ENCODE measurements at places on chromosomes 6 and 20.
A peak's percentile ranks its signal among the peaks of the same experiment; 100 is the strongest.

GRCh38 chr20:49646126-49646525 is 67.6 kb downstream of the B4GALT5 start:
- no peak for DNase-seq

GRCh38 chr6:42929821-42930360 is 611 bp downstream of the CNPY3 start:
- no peak for DNase-seq

- DNase-seq: peak; percentile 31
These were observed 58.4 kb downstream of the TMEM170B start for GRCh38 chr6:11595903-11596302.

DNA sequence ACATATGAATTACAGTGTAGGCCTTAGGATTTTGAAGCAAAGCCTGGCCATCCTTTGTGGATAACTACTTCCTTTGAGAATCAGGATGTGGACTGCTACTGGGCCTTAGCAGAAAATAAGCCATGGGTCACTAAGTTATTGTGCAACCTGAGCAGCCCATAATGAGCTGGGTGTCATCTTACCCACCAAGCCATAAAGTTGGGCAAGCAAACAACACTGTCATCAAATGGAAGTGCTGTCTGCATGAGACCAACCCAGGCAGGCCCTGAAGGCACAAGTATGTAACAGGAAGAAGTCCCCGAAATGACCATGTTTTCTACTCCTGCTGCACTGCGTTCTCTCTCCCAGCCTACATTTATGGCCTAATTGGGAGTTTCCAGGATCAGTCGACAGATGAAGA is 205.6 kb upstream of the GGTLC1 start:
- no peak for DNase-seq

DNA sequence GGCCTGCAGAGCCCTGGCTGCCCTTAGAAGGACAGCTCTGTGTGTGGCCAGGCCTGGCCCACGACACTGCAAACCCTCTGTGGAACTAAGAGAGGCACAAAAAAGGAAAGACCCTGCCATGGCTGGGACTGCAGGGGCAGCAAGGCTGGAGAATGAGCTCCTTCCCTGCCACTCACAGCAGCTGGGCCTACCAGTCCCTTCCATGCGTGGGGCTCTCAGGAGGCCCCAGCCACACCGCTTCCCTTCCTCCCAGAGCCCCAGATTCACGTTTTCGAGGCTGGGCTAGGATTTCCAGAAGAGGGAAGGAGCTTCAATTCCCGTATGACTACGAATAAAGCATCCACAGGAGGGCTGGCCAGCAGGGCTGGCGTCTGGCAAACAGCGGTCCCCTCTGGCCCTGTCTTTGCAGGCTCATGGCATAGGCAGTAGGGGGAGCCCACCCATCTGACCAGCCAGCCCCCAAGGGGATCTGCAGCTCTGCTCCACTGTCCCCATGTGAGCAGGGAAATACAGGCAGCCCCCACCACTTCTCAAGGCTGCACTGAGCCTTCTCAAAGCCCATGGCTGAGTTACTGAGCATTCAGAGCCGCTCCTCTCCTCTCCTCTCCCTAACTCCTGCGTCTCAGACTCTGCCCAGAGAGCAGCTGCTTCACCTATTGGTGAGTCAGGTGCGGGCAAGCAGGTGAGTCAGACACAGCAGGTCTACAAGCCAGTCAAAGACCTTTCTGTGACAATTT is 53.1 kb downstream of the NINL start:
- DNase-seq: peak; percentile 82

GRCh38 chr20:45104786-45105185 is 3.9 kb upstream of the KCNS1 start:
- no peak for DNase-seq

GRCh38 chr20:36924167-36925045 is 27.1 kb downstream of the SAMHD1 start:
- no peak for DNase-seq

DNA sequence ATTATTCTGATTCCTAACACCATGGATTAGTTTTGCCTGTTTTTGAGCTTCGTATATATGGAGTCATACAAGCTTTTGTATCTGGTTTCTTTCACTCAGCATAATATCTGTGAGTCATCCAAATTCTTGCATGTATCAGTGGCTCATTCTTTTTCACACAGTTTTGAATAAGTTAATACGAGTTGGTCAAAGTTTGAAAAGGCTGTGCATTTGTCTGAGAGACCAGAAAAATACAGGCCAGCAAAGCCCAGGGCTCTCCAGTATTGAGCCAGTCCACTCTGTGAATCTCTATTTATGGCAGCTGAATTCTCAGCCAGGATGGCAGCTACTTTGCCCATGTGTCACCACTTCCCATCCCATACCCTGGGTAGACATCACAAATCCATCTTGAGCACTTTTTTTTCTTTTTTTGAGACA is 7.2 kb upstream of the CHMP4B start:
- DNase-seq: no peak

GRCh38 chr6:134195164-134195906 is 122.6 kb downstream of the SGK1 start:
- no peak for DNase-seq

DNA sequence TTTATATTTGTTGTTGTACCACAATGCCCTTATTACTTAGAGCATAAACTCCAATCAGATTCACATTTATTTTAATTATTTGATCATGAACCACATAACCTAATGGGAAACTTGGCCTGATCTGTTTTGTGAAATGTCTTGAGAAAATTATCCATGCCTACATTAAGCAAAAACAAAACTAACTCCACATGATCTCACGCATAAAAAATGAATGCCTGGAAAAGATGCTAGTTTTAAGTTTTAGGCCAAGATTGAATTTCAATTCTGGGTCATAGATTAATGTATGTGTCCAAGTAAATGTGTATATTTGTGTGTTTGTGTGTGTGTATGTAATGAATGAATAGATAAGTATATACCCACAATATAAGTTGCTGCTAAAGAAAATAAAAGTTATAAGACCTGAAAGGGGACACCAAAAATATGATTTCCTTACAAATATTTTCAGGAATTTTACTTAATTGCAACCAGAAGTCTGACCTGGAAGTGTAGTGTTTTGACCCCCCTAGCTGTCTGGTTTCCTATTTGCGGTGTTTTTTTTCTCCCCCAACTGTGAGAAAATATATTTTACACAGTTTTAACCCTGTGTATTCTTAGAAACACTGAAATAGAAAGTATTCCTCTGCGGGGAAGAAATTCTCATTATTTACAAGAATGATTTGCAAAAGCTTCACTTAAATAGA is 97.2 kb downstream of the JAG1 start:
- DNase-seq: no peak

DNA sequence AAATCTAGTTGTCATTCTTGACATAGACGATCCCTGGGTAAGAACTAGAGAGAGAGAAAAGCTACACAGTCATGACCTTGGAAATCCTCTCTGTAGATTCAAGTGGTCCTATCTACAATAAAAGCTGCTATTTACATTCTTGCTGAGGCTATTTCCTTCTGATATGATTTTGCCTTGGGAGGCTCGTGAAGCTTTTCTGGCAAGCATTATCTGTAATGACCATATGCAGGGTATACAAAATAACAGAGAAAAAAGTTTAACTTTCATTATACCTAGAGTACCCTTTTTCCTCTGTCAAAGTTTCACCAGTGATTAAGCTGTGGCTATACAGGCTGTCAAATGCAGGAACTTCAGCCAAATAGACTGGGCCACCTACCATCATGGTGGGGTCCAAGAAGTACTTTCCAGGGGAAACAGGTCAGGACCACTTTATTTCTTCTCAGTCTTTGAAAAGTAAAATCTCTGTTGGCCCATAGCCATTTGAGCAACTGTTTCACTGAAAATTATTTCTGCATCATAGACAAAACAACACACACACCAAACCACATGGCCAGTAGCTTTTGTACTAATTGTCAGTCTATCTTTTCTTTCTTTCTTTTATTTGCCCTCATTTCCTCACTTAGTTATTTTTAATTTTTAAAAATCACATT is 677.0 kb upstream of the ID4 start:
- no peak for DNase-seq

DNA sequence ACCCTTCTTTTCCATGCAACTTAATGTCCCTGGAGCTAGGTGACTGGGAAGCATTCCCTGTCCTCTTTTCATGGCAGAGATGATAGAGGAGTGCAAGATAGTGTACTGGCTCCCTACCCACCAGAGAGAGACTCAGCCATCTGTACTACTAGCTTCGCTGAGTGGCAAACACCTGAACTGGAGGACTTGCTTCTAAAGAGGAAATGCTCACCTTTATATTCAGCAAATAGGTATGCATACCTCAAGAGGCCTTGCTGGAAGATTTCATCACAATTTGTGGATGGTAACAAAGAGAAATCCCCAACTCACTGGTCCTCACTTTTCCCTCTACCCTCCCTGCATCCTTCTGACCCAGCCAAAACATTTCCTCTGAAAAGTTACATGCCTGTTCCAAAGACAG is 124.1 kb downstream of the FOXA2 start:
- DNase-seq: no peak

- no peak for DNase-seq
These were observed 15.0 kb downstream of the CPNE5 start for GRCh38 chr6:36824253-36824652.

DNA sequence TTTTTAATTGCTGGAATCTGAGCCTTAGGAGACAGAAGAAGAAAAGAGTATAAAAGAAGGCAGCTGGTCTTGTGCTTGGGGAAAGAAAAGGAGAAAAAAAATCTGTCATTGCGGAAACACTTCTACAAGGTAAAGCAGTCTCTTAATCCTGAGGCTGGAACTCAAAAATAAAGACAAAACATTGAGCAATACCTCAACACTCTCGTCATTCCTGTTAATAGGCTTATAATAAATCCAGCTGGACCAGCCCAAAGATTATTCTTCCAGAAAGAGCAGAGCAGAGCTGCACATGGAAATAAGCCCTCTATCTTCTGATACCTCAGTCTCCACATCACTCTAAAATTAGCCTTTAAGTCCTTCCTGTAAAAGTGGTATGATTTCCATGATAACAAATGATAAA is 62.0 kb upstream of the HIVEP1 start:
- no peak for DNase-seq

GRCh38 chr20:14928083-14928482 is 590.7 kb upstream of the FLRT3 start:
- DNase-seq: no peak

- DNase-seq: no peak
These were observed 105.2 kb downstream of the SMLR1 start for GRCh38 chr6:130932438-130932837.

DNA sequence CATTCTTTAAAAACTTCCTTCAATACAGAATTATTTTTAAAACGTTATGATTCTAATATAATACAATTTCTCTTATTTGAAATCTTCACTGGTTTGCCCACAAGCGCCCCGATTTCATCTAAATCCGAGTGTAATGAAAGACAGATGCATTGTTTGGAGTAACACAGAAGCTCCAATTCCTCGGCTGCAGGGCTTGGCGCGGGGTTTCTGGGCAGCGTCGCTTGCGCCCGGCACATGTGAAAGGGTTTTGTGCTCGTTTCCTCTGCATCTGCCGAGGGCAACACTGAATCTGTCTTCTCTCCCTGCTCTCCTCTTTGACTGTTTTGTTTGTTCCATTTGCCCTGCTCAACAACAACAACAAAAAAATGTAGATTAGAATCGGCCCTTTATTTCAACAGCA is 248.6 kb upstream of the QKI start:
- no peak for DNase-seq

GRCh38 chr20:23441850-23442313 is 2.4 kb downstream of the CSTL1 start:
- peak; percentile 91 for DNase-seq

DNA sequence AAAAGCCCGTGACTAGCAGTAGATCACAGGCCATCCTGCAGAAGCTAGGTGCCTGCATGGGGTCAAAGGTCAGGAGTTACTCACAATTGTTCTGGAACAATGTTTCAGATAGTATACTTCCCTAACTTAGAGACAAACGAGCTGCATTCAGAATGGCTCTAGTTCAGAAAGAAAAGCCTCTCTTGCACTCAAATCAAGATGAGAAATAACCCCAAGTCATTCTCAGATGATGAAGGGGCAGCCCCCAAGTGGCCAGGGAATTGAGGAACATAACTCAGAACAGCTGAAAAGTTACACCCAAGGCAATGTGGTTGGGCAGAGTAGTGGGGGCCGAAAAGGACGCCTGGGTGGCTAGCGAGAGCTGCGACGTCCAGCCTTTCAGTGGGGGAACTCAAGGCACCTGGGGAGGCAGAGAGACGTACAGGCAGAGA is 27.8 kb downstream of the FYN start:
- DNase-seq: peak; percentile 39

DNA sequence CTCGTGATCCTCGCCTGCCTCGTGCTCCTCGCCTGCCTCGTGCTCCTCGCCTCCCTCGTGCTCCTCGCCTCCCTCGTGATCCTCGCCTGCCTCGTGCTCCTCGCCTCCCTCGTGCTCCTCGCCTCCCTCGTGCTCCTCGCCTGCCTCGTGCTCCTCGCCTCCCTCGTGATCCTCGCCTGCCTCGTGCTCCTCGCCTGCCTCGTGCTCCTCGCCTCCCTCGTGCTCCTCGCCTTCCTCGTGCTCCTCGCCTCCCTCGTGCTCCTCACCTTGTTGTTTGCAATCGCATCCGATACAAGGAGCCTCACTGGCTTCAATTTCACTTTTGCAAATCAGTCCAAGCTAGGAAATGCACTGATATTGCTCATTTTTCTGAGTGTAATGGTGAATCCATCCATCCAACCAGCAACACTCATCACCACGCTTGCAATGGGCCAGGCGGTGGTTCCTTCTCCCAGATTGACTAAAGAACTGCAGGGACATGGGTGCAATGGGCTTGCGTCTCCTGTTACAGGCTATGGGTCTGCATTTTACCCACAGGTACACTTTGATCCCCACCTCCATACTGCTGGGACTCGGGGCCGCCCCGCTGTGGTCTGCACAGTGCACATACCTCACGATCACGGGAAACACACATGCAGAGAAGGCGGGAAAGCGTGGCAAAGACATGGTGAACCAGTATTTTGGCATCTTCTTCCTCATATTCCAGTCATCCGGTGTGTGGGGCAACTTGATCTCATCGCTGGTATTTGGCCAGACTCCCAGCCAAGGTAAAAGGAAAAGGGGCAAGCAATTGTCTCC is 4.6 kb downstream of the UNC93A start:
- no peak for DNase-seq

Data from neural progenitor cell (in vitro differentiated cells).